NCI-H1436 (cell line): ENCODE measurements at places on chromosomes 6 and 20.
A peak's percentile ranks its signal among the peaks of the same experiment; 100 is the strongest.

- DNase-seq = no peak
These were observed 434.1 kb upstream of the MMS22L start for GRCh38 chr6:97717086-97717485.

GRCh38 chr20:1945660-1946059 lies 48.2 kb downstream of the PDYN start:
- no peak for DNase-seq

DNA sequence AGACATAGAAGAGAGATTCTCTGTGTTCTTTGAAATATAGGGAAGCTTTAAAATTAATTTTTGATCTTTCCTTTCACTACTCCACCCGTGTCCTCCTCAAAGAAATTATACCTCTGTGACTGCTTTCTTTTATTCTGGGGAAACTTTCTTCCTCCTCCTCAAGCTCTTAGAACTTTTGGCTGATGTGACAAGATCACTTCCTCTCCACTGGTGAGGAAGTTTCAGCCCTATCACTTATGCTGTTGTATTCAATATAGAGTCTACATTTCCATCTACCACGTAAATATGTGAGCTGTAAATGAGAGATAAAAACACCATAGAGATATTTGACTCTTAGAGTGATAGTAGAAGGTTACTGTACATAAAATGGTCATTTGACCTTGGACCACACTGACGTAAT lies 141.9 kb upstream of the SASH1 start:
- DNase-seq = no peak

DNA sequence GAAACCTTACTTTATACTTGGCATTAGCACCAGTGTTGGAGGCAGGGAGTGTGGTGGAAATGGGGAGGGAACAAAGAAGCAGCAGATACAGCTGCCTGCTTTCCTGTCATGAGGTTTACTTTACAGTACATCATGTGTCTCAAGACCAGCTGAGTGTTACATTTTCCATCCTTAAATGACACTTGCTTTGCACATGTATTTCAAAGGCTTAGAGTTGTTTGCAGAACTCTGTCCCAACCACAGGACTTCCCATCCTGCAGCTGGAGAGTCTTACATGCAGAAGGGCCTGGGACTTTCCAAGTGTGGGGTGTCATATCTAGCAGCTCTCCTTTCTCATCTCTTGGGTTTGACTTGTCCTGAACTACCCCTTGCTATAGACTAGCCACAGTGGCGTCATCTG lies 395.9 kb downstream of the DHX35 start:
- no peak for DNase-seq

GRCh38 chr20:41080866-41081265 lies 52.2 kb downstream of the TOP1 start:
- no peak for DNase-seq

DNA sequence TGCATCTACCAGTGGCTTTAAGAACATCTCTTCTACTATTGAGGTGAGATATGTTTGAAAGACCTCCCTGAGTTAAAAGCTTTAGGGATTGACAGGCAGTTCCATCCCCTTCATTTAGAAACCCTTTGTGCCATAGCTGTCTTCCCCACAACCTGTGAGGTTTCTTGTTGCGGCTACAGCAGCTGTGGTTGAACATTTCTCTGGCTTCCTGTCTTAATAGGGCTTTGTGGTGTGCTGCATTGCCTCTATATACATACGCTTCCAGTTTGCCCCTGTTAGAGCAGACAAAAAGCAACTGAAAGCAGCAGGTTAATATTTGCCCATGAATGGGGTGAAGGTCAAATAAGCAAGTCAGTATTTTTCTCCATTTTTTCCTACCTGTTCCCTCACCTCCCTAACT lies 210.2 kb downstream of the TMEM200A start:
- DNase-seq = no peak

DNA sequence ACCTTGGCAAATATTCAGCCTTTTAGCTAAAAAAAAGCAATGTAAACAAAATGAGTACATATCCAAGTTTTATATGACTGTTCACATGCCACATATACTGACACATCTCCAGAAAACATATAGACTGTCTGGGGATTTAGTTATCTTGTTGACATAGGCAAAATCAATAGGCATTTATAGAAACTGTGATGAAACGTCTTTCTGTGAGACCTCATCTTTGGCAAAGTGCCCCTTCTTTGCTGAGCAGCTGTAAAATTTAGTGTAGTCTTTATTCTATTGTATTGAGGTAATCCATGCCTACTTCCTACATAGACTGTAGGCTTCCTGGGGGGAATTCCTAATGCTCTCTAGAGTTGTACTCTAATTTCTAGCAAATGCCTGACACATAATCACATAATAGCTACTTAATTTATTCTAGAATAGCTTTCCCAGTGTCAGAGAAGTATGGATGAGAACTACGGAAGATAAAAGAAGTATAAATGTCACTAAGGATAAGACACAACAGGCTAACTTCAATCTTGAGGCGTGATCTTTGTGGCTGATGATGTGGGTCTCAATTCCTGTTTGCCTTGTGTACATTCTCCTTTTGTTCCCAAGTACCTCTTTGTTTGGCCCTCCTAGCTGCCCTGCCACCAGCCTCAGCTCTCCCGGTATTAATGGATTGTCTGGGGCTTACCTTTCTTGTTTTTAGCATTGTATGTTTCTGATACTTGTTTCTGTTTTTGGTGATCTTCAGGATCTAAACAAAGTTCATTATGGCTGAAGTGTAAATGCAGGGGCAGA lies 30.6 kb downstream of the PTCHD4 start:
- DNase-seq = no peak

DNA sequence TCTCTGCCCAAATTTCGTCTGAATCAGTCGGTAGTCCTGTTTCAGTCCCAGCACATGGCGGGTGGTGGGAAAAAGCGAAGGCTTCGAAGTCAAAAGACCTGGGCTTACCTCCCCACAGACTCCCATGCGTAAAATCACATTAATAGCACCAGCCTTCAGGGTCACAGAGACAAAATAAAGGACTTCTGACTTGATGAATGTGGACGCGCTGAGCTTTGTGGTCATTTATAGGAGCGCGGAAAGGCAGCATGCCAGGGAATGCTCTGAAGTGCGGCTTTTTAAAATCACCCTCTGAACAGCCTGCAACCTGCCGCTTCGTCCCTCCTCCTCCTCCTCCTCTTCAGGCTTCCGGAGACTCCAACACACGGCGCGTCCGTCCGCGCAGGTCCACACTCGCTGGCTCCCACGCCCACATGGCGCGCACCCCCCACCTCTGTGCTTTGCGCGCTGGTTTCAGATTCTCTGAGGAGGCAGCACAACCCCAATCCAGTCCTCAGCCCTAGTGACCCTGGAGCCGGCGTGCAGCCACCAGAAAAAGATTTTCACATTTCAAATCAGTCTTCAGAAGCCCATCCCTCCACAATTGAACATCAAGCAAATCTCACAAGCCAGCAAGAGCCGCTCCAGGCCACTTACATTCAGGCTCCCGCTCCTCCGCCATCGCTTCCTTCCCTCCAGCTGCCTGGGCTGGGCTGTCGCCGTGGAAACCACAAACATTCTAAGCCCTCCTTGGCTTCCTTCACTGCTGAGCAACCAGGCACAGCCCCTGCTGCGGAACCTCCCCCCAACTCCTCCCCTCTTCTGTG lies at the start of gene C6orf118:
Gene C6orf118, minus strand, starts transcription at position 680 of the 806 bp plus-strand sequence. Its CDS starts 19 bp downstream, at position 661.
- peak; percentile 7 for DNase-seq

DNA sequence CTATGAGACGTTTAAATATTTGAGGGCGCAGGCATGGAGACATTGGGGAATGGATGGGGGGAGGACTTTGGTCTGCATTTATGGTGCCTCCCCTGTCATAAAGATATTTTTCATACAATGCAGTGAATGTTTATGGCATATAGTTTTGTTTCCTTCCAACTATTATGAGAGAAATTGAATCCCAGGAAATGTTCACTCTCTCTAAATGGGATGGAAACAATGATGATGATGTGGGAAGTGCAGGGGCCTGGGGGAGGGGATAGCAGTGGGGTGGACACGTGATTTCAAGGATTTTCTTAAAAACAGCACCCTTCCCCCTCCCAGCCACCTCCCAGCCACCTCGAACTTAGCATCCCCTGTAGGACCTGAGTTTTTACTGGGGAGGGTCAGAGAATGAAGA lies 69.9 kb downstream of the TOX2 start:
- no peak for DNase-seq

- DNase-seq = no peak
These were observed 970.0 kb upstream of the SLC35B3 start for GRCh38 chr6:9405369-9405768.

DNA sequence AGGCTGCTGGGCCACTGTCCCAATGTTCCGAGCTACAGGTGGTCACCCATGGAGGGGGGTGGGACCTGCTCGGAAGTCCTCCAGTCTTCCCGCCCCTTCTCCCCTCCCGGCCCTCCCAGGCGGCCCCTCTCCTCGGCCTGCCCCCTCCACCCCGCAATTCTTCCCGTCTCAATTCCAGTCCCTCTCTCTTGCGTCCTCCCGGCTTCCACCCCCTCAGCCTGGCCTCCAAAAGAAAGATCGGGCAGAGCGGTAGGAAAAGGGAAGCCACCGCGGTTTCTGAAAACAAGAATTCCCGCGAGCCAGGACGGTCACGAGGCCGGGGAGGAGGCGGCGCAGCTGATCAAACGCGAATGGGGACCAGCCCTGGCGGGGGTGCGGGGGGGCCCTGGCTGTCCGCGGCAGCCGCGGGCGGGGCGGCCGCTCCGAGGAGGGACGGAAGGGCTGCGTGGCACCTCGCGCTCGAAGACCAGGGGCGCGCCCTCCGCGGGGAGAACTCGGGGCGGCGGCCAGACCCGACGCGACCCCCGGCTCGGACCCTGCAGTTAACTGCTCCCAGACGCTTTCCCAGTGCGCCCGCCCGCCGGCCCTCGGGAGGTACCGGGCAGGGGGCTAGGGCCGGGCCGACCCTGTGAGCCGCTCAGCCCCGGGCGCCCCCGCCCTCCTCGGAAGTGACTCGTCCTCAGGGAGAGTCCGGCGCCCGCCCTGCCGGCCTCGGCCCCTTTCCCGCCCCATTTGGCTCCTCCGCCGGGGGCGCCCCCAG lies 1.0 kb downstream of the PXDC1 start:
- DNase-seq = no peak

- DNase-seq = no peak
These were observed 123.7 kb downstream of the CCDC170 start for GRCh38 chr6:151617539-151617938.
